ENCODE measurements at places on chromosomes 3 and 15.

- DNase-seq = no peak
Observed at GRCh38 chr3:94441494-94441847, 378.6 kb downstream of the NSUN3 start.

DNA sequence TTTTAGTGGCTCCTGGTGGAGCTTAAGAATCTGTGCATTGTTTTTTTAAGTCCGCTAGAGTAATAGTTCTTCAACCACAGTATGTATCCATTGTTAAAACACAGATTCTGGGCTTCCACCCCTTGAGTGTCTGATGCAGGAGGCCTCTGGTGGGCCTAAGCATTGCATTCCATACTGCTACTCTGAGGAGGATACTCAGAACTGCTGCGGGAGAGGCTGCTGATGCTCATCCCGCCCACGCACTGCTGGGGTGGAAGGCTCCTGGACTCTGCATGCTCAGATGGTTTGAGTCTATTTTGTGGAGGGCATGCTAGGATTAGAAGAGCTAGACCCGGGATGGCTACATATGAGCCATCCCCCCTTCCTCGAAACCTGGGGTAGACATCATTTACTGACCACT lies 74.4 kb downstream of the THSD4 start:
- DNase-seq = no peak

- DNase-seq = no peak
Observed at GRCh38 chr3:52061121-52061910, 4.9 kb upstream of the DUSP7 start.

GRCh38 chr3:16140116-16140893 lies 34.2 kb upstream of the GALNT15 start:
- no peak for DNase-seq

GRCh38 chr3:107236655-107237337 lies 140.4 kb upstream of the CCDC54 start:
- DNase-seq = no peak

GRCh38 chr3:135995766-135996165 lies 30.2 kb downstream of the PPP2R3A start:
- no peak for DNase-seq

GRCh38 chr15:46461416-46461815 lies 826.6 kb downstream of the SQOR start:
- DNase-seq = no peak

- DNase-seq = no peak
Observed at GRCh38 chr3:72004749-72005292, 219.9 kb upstream of the PROK2 start.

- DNase-seq = no peak
Observed at GRCh38 chr15:60347480-60348049, 50.2 kb downstream of the ANXA2 start.

GRCh38 chr3:135161425-135161824 lies 366.4 kb downstream of the EPHB1 start:
- no peak for DNase-seq

- no peak for DNase-seq
Observed at GRCh38 chr15:52359722-52360121, 64.1 kb upstream of the MYO5C start.

DNA sequence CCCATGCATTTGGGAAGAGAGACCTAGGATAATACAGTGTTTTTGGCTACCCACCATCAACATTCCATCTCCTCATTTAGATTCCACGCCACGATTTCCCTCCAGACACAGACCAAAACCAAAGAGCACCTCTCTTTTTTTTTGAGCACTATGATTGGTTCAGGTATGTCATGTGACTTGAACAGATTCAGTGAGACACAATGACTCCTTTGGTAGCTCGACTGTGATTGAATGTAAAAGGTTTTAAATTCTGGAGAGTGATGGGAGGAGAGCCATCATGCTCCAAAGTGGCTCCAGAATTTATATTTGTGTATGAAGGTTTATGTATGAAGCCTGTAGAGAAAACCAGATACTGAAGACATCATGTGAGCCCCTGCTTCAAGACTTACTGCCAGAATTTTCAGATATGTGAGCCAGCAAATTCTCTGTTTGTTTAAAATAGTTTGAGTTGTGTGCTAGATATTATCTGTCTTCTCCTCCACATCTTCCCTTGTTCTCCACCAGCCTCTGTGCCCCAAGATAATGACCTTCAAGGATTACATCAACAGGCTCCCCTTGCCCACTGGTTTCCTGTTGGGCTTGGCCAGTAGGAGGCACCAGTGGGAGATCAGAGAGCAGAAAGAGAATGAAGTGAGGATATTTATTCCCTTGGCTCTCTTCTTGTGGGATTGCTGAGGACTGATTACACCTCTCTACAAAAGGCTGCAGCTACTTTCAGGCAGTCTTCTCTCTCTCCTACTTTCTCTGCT lies 12.5 kb downstream of the MYD88 start:
- no peak for DNase-seq

DNA sequence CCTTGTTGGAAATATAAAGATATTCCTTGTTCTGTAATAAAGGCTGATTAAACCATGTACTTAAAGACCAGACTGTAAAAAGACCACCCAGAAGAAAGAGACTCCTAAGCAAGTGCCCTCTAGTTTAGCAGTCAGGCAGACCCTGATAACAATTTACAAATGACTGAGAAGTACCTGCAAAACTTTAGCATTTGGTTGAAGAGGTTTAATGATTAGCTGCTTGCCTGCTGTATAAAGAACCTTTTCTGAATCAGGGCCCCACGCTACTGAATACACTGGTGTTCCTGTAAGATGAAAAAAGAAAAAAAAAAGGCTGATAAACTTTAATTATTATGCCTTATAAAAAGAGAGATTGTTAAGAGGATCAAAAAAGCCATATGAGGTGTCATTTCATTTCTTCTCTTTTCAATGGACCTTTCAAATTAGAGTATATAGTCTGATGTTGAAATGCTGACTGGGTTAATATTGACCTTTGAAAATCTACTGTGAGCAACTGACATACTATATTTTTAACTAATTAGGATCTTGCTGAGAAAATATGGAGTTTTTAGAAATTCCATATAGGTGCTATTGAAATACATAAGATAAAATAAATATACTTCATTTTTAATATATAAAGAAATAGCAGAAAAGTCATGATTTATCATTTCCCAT lies 33.0 kb downstream of the IFT80 start:
- DNase-seq = no peak

DNA sequence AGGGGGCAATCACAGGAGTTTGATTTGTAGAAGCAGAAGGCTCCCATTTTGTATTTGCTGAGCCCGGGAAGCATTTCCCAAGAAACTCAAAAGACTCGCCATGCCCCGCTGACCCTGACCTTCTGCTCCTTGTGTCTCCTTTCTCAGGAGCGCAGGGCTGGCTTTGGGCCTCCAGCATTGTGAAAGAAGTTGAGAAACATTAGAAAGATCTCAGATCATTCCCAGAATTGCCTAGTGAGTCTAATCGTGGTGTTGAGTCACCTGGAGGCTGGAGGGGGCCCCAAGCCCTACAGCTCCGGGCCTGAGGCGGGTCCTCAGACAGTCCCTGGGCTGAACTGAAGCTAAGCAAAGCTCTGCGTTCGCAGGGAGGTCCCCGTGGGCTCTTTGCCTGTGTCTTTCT lies 10.9 kb upstream of the PIGZ start:
- no peak for DNase-seq

DNA sequence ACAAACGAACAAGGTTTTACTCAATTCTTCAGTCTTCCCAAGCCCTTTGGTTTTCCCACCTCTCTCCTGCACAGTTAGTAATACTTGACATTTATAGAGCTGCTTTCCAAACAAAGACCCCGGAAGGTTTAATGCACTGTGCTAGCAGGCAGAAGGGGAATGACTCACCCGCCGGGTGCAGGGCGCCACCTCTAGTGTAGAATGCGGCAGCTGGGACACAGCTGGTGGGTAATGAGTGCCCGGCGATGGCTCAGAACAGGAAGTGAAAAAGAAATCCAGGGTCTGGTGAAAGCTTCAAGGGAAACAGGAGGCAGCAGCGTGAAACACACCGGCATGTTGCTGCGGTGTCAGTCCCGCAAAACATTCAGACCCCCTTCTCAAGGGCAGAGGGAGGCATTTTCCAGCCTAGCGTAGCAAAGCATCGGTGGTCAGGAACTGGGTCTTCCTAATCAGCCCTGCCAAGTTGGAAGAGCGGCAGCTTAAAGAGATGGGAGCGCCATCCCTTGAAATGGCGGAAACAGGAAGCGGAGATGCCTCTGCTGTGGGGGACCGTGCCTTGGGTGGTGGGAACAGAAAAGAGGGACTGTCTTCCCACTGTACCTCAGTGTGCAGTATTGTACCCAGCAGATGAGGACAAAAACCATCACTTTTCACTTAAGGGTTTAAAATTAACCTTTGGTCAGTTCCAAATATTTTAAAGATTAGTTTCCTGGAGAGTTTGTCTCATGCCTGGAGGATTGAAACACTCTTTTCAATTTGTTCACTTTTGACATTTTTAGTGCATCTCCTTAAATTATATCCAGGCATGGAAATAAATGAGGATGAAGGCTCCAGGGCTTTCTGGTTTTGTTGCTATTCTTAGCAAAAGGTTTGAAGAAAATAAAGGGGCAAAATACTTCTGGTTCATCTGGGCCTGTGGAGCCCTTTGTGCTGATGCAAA lies 160.7 kb upstream of the MCTP2 start:
- DNase-seq = no peak

- DNase-seq = no peak
Observed at GRCh38 chr3:179181021-179181472, 32.9 kb downstream of the PIK3CA start.

GRCh38 chr3:88321363-88322050 lies 171.7 kb downstream of the C3orf38 start:
- no peak for DNase-seq

- peak; percentile 49 for DNase-seq
Observed at GRCh38 chr3:44104668-44105321, 136.9 kb upstream of the TOPAZ1 start.

DNA sequence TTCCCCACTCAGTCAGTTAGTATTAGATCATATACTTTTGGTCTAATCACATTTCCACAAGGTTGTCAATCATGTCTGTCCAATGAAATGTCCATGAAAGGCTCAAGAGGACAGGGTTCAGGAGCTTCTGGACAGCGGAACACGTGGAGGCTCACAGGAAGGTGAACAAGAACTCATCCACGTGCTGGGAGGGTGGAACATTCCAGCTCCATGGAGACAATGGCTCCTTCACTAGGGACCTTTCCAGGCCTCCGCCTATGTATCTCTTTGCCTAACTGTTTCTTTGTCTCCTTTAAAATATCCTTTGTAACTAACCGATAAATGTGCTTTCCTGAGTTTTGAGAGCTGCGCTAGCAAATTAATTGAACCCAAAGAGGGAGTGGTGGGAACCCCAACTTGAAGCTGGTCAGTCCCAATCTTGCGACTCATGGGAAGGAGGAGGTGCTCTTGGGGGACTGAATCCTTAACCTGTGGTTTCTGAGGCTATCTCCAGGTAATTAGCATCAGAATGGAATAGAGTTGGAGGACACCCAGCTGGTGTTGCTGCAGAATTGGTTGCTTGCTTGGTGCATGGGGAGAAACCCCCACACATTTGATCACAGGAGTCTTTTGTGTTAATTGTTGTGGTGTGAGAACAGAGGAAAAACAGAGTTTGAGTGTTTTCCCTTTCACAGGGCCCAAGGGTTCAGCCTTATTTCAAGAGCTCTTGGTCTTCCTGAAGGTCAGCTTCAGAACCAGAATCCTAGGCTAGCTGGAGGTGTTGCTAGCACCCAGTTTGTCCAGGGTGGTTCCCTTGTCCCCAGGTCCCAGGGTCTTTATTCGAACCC lies 3.0 kb upstream of the TKT start:
- DNase-seq = no peak

GRCh38 chr15:31265090-31265870 lies 61.4 kb upstream of the KLF13 start:
- peak; percentile 26 for DNase-seq
